Astrocyte of the spinal cord (primary cell): ENCODE measurements at places on chromosomes 2 and 18.

DNA sequence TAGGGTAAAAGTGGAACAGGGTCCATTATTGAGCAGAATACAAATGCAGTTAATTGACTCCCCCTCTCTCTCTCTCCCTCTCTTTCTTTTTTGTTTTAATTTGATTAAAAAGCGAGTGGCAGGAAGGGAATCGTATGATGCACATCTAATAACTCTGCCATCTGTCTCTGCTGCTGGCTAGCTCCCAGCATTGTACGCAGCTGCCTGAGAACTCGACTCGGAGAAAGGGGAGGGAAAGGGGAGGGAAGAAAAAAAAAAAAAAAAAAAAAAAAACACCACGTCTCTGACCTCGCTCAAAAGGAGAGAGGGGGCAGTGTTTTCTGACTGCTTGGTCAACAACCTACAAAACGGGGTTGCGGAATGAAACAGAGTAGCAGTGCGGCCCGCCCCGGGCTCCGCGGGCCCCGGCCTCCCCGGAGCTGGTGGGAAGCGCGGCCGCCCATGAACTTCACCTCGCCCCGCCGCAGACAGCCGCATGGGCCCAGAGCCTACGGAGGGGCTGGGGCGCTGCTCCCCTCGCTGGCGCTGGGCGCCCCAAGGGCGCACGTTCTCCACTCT lies 265.7 kb downstream of the TCF4 start:
- DNase-seq: peak; percentile 96

DNA sequence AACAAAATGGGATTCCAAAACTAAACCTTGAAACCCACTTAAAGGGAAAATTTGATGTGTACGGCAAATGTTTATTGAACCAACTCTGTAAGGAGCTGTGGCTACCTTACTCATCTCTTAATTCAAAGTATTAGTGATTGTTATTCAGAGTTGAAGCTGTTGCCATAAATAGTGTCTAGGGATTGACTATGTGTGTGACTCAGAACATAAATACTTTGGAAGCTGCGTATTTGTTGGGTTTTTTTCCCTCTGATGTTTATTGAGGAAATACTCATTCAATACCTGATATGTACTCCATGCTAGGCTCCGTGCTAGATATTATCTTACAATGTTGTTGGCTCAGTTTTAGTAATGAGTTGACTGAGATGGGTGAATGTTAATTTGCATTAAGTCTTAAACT lies 90.4 kb downstream of the PTRHD1 start:
- DNase-seq: peak; percentile 91

DNA sequence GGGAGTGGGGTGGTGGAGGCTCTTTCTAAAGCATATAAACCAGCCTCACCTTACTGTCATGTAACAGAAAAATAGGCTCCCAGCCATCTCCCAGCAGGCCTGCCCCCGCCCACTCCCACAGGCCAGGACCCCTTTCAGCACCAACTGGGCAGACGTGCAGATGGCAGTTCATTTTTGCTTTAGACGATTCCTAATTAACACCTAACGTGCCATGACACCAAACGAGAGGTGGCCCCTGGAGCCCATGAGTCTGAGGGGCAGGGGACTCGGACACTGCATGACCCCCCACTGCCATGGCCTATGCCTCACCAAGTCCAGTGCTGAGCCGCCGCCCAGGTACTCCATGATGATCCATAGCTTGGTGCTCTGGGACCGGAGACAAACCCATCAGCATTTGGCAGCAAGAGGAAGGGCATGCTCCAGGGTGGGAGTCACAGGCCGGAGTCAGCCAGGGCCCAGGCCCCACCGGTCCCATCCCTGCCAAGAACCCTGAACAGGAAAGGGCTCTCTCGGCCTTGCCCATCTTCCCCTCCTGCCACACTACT lies 7.9 kb downstream of the STK25 start:
- DNase-seq: no peak

DNA sequence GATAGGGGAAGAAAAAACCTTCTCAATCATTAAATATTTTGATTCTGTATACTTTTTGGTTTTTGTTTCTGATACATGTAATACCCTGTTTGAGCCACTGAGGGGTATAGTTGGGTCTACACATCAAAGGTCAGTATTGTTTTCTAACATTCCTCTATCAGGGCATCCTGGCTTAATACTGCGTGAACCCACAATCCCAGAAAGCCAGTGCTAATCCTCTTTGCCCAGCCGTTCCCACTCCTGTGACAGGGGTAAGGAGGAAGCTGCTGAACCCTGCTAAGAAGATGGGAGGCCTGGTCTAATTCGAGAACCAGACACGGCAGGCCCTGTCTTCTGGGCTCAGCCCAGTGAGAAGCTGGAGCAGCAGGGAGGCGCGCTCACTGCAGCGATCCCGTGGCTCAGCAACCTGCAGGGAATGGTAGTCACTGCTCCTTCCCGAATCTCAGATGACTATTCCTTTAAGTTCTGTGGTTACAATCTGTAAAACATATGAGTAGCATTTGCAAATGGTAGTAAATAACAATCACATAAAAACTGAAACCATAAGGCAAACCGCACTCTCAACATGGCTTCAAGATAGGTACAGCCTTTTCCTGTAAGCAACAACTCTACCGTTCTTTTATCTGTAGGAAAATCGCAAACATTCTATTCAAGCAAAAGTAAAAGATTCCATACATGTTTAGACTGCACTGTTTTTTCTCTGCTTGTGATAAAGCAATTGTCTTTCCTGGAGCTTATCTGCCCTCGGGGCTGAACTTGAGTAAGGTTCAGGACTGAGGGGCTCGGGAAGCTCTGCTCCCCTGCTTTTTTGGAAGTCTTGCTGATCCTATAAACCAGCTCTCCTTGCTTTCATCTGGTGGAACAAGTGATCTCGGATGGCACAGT lies 87.0 kb downstream of the EPB41L3 start:
- DNase-seq: peak; percentile 73

- no peak for DNase-seq
Measured at GRCh38 chr2:84674586-84674985, 158.3 kb downstream of the DNAH6 start.

DNA sequence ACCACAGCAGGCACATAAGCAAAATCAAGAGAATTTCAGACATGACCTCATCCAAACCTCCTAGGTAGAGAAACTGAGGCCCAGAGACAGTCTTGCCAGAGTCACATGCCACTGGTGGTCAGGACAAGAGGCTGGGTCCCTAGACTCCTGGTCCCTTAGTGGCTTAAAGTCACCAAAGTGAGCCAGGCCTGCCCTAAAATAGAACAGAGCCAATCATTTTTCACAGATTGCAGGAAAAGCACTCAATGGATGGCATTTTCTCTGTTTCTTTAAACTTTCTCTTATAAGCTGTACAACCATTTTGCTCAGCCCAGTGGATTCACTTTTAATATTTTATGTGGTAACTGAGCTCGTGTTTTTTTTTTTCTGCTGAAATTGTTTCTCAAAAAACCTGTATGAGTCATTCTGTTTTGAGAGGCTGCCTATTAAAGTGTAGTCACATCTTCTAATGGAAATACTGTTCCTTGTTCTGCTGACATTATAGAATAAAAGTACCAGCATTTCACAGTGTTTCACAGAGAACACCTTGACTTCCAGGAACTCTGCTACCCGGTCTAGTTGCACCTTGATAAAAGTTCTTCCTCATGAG lies 29.6 kb downstream of the STEAP3 start:
- DNase-seq: peak; percentile 88

GRCh38 chr18:57881818-57882413 lies 78.8 kb upstream of the ATP8B1 start:
- DNase-seq: peak; percentile 74

DNA sequence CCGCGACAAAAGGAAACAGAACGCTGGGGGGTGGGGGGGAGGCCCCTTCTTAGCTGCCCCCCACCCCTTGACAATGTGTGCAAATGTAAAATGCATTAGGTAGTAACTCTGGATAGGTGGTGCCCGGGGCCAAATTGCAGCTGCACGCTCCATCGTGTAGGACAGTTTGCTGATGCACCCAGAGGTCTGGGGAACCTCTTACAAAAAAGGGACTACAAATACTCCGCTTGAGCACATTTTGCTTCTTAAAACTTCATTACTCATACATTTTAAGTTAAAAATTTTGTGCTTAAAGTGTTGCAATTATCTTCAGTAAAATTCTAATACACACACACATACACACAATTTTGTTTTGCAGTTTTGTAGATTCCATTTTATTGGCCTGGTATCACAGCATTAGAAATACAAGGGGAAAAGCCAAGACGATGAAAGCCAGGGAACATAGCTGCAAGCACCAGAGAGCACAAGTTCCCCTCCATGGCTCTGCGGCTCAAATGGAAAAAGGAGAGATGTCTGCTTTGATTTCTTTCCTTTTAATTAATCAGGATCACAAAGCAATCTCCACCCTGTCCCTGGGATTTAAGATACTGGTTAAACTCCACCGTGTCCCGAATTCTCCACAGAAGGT lies 582.1 kb downstream of the ZEB2 start:
- DNase-seq: no peak

GRCh38 chr2:138421971-138422335 lies 79.6 kb upstream of the SPOPL start:
- DNase-seq: peak; percentile 79

DNA sequence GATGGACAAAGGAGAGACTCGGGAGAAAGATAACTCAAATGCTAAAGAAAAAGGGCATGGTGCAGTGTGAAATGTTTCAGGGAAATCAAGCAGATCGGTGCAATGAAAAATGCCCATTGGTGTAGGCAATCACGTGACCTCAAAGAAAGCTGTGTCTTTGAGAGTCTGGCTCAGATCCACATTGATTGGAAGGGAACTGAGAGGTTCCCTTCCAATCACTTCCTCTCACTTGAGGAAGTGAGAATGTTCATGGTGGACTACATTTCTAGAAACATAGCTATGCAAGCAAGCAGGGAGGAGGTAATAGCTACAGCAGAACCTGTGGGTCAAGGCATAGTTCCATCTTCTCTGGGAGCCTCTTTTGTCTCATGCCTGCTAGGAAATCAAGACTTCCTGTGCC lies 187.4 kb downstream of the LPIN1 start:
- DNase-seq: no peak

GRCh38 chr18:23266717-23267446 lies 131.6 kb downstream of the CABLES1 start:
- DNase-seq: no peak

GRCh38 chr2:129922571-129923264 lies 56.7 kb upstream of the RAB6C start:
- no peak for DNase-seq

GRCh38 chr2:41710944-41711343 lies 336.9 kb upstream of the PKDCC start:
- DNase-seq: no peak

- no peak for DNase-seq
Measured at GRCh38 chr18:59649591-59649990, 47.6 kb downstream of the CCBE1 start.

- no peak for DNase-seq
Measured at GRCh38 chr2:177796011-177796410, 276.6 kb downstream of the PDE11A start.

DNA sequence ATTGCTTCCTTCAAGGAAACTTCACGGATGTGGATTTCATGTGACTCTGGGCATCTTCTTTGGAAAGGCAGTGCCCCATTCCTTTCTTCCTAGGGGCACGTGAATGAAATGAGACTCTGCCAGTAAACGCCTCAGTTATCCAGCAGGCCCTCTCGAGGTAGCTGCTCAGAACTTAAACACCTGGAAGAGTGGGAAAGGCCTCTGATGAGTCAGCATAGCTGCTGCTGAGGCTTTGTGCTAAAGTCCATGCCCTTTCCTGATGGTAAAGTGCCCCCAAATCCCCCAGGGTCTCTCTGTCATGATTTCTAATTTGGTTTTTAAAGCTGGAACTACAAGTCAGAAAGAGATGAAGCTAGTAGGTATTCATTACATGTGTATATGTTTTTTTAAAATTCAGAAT lies 3.8 kb downstream of the SLC1A4 start:
- no peak for DNase-seq

GRCh38 chr2:128320906-128321771 lies 2.5 kb upstream of the HS6ST1 start:
- no peak for DNase-seq

DNA sequence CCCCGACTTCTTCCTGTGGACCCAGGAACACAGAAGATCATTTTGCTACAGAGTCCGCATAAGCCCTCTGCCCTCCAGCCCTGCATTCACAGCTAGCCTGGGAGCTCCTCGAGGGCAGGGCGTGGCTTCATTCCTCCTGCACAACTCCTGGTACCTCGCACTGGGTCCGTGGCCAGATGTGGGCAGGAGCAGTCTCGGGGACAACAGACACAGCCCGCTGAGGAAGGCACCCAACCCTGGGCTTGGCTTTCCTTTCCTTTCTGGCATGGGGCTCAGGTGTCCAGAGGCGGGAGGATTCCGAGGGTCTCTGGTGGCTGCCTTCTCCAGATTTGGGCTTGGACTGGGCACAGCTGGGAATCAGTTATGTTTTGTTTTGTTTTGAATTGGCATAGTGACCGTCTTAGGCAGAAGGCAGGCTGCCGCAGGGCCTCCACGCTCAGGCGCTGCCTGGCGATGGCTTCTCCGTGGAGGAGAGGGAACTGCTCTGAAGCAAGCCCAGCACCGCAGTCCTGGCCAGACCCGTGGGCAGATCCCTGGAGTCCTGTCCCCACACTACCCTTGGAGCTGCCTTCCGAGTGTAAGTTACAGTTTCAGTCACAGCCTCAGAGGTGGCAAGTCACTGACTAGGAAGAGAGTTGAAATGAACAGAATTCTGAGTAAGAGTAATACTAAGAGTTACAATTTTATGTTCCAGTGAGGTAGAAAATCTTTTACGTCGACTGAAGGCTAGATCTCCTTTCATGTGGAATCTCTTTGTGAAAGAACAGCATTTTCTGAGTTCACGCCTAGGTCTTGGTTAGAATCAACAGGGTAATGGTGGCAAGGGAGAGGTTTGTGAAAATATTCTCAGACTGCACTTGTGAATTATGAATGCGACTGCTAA lies 47.9 kb downstream of the LDLRAD4 start:
- no peak for DNase-seq

DNA sequence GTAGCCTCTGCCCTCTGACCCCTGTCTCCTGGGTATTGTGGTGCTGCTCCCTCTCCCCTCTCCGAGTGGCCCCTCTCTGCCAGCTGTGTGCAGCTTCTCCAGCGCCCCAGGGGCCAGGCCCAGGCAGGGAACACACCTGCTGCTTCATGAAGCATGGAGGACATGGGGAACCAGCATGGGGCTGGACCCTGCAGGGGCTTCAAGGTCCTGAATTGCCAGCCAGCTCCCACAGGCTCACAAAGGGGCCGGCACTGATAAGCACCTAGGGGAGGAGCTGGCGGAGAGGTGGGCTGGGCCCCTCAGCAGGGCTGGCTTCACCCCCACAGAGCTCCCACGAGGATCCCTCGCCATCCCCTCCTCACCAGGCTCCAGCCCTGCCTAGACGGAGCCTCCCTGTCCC lies 77.4 kb upstream of the GPC1 start:
- DNase-seq: no peak

GRCh38 chr18:12604445-12605007 lies 53.4 kb downstream of the SPIRE1 start:
- no peak for DNase-seq

- peak; percentile 34 for DNase-seq
Measured at GRCh38 chr2:171346723-171347557, 86.8 kb downstream of the METTL8 start.

GRCh38 chr2:236369661-236370062 lies 105.5 kb upstream of the ASB18 start:
- DNase-seq: no peak
